Osteoblast (primary cell): ENCODE measurements at places on chromosomes 16 and 17.

DNA sequence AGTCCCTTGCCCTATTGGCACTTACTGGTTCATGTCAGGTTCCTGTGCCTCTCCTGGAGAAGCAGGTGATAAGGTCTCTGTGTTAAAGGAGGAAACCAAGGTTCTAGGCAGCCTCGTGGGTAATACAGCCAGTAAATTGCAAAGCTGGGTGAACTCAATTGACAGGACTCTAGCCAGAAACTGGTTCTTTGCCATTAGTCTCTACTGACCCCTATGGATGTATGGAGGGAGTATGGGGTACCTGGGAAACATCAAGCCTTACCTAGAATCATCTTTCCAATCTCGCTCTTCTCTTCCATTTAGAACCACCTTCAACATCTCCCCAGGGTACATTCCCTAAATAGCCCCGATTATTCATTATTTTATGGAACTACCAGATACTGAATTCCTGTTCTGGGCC is 169.3 kb downstream of the CDH13 start:
- no peak for DNase-seq

GRCh38 chr17:2176499-2177169 is 121.7 kb downstream of the HIC1 start:
- no peak for DNase-seq

- no peak for DNase-seq
Observed at GRCh38 chr17:44932787-44933097, 14.8 kb downstream of the KIF18B start.

GRCh38 chr16:53960954-53961616 is 257.1 kb downstream of the FTO start:
- no peak for DNase-seq

GRCh38 chr17:79131701-79132100 is 57.1 kb downstream of the ENGASE start:
- no peak for DNase-seq
